ENCODE measurements at places on chromosomes 4 and X.

DNA sequence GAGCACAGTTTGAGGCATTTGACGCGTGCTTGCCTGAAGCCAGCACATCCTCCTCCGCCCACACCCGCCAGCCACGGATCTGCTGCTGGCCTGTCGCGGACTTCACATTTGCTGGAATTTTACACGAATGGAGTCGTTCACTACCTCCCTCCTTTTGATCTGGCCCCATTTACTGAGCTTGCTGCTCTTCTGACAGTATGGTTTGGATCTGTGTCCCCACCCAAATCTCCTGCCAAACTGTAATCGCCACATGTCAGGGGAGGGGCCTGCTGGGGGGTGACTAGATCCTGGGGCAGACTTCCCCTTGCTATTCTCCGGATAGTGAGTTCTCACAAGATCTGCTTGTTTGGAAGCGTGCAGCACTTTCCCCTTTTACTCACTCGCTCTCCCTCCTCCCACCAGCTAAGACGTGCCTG lies 19.9 kb upstream of the CPLX1 start:
- DNase-seq: peak; percentile 77

GRCh38 chr4:86896596-86896995 lies 4.4 kb upstream of the C4orf36 start:
- DNase-seq: no peak

DNA sequence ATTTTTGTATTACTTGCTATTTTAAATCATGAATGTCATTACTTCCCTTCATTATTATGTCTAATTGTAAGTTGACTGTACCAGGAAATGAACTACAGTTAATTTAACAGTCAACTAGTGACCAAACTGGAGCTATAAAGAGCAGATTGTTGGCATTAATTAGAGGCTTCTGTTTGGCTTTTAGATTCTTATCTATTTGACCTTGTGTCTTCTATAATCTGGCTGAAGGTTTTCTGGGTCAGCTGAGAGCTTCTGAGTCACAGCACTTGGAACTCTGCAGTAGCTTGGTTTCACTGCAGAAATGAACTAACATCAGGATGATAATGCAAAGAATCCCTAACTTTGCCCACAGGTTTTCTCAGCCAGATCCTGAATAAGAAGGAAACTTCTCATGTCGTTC lies 169.2 kb upstream of the LEF1 start:
- no peak for DNase-seq

- DNase-seq: no peak
These were observed 17.2 kb downstream of the GPR174 start for GRCh38 chrX:79161655-79162054.

DNA sequence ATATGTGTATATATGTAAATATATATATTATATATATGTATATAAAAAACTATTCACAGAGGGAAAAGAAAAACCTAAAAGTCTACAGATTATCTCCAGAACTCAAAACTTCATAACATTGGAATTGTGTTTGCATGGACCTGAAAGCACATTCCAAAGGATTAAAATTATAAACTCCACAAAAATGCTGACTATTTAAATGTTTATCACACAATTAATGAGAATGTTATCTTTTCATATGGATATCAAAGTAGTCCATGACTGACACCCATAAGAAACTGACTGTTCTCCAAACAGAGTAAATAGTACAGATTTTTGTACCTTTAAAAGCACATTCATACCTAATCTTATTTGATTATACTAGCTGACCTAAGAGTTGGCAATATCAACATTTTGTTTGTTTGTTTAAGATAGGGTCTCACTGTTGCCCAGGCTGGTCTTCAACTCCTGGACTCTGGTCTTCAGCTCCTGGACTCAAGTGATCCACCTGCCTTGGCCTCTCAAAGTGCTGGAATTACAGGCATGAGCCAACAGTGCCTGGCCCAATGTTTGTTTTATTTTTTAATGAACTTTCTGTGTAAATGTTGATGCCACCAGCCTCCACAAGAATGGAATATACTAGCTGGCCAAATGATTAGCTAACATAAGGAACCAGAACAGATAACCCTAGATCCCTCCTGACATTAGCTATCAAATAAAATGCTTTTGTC lies 50.0 kb downstream of the SLC39A8 start:
- no peak for DNase-seq

DNA sequence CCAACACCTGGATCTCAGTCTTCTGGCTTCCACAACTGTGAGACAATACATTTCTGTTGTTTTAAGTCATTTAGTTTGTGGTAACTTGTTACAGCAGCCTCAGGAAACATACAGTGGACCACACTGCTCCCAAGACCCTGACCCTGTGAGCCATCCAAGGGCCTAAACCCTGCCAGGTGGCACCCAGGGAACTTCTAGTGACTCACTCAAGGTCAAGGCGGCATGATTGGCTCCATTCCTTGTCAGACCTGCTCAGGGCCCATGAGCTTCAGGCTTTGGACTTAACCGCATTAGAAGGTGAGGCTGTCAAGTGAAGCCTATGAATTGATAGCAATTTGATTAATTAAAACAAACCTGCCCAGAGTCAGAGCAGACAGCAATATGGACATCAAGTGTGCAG lies 165.7 kb upstream of the MAMLD1 start:
- DNase-seq: no peak

DNA sequence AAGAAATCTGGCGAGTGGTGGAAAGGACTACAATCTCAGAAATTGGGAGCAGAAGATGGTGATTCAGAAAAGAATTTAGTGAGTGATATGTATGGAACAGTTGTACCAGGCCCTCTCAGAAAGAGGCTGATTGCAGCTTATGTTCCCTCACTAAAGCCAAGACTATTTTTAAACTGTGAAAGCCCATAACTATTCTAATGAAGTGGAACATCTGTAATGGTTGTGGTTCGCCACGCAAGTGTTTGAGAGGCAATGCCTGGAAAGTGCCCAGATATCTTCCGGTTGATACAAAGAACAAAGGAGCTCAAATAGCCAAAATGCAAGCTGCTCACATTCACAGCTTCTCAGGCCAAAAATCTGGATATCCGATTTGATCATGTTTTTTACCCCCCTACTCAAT lies 1250.7 kb downstream of the RAPGEF2 start:
- DNase-seq: no peak

DNA sequence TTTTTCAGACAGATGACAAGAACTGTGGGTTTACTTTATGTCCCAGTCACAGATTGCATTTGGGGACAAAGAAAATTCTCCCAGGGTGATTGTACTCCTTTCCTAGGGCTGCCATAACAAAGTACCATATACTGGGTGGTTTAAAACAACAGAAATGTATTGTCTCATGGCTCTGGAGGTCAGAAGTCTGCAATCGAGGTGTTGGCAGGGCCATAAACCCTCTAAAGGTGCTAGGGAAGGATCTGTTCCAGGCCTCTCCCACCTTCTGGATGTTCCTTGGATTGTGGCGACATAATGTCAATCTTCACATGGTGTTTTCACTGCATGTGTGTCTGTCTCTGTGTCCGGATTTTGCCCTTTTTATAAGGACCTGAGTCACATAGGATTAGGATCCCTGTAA lies 12.3 kb downstream of the GEMIN8 start:
- DNase-seq: no peak

DNA sequence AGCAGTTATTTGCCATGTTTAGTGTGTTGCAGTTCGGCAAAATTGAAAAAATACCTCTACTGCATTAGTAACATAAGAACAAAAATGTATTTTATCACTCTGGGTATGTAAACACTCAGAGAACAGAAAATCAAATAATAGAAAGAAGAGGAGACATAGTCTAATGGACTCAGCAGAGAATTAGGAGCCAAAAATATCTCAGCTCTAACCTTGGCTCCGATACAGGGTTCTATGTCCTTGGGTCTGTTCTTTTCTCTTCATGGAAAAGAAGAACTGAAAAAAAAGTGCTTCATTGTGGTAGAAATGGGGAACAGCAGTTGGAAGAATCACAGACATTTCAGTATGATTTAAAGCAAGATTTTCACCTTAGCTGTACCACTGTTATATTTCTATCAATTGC lies 240.5 kb upstream of the CXXC4 start:
- DNase-seq: no peak

DNA sequence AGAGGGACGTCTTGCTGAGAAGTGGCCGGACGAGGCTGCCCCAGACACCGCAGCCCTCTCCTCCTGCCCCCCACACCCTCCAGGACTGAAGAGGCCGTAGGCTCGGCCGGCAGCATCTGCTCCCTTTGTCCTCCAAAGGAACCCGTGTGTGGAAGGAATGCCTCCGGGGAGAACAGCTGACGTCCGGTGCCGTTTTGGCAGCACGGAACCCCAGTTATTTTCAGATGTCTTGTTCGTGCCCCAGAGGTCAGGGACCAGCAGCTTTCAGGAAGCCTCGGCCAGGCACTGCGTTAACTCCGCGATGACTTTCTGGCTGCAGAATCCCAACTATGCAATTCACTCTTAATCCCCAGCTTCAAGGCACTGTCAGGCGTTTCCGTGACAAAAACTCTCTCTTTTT lies 10.9 kb upstream of the PPP2R3B start:
- no peak for DNase-seq
